Stimulated activated CD8-positive, alpha-beta memory T cell treated with anti-CD3 and anti-CD28 coated beads, Interleukin-15, amount 100 ng/mL, for 24 hours (primary cell): ENCODE measurements at places on chromosomes 2 and 18.

- DNase-seq = no peak
These were observed 290.1 kb downstream of the CLIP4 start for GRCh38 chr2:29405266-29405665.

- no peak for DNase-seq
These were observed 239.2 kb upstream of the DOK6 start for GRCh38 chr18:69161383-69162028.

DNA sequence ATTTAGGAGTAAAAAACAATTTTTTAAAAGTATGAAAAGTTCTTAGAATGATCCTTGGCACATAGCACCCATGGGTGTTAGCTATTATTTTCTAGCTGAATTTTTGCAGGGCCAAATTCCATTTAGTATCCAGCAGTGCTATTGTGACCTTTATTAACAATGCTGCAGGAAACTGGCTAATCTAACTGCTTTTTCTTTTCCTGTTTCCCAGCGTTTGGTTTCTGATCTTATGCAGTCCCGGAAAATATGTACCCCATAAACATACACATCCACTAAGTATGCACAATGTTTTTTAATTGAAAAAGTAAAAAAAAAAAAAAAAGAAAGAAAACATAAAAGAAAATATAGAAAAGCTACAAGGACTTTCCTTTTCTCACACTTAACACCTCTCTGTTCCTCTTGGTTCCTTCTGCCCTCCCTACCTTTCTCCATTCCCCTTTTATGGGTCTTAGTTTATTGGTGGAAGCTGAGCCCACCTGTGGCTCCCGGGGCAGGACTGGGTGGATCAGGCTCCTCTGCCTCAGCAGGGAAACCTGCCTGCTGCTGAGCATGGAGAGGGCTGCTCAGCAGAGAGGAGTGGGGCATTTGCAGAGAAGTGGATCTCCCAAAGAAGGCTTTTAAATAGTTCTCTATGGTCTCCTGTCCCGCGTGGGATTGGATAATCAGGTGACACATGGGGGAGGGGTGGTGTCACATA, 9.3 kb upstream of the SLC16A14 start:
- no peak for DNase-seq

GRCh38 chr2:26709323-26710110, 17.0 kb downstream of the KCNK3 start:
- no peak for DNase-seq

- no peak for DNase-seq
These were observed 134.9 kb downstream of the NDUFA10 start for GRCh38 chr2:239890206-239890746.

- no peak for DNase-seq
These were observed 13.6 kb upstream of the NFU1 start for GRCh38 chr2:69450735-69451416.

DNA sequence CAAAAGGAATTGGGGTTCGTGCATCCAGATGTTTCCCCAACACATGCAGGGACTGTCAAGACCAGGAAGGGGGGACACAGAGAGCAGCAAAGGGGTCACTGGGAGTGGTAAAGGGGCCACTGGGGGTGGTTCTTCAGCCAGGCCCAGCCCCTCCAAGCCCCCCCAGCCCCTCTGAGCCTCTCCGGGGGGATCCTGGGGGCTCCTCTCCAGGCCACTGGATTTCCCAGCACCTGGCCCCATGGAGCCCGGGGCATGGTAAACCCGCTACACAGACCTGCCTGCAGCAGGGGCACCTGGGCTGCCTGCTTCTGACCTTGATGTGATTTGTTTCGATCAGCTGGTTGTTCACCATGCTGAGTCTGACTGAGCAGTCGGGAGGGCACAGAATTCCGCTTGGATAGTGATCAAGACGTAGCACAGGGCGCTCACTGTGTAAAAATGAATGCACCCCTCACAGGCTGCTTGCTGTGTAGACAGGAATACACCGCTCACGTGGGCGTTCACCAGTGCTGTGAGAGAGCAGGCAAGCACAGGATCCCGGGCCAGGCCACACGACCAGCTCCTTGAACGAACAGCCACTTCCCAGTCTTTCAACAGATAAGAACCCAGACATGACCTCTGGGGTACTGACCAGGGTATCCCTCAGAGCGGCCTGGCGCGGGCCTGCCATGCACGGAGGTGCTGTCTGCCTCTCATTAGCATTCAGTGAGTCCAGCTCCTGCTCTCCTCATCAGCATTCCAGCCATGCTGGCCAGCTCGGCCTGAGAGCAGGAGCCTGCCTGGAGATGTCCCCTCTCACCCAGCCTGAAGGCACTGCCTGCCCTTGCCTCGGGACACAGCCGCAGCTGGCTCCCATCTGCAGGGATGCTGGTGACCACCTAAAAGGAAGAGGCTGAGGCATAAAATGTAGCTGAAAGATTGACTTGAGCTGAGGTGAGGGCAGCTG, 73.3 kb upstream of the OTOS start:
- DNase-seq = no peak

GRCh38 chr2:178915423-178916173, 108.4 kb upstream of the TTN start:
- DNase-seq = no peak

GRCh38 chr2:38239452-38239851, 137.6 kb downstream of the ATL2 start:
- DNase-seq = no peak

DNA sequence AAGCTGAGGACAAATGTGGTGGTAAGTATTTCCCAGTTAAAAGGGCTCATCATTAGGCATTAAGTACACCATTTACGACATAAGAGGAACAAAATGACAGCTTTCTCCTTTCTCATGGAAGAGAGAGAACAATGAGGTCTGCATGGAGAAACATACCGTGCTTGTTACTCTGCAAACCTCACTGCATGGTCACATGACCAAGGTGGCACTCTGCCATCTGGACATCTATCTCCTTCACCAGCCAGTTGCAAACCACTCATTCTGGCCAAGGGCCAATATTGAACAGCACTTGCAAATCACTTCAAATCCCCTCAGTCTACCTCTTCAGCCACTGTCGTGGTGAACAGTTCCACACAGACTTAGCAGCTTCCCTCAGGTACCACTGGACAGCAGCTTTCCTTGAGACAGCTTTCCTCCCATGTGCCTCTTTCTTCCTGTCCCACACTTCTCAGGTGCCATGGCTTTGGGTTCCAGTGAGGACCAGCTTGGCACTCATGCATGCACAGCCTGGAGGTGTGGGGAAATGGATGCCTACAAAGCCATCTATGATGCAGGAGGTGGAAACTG, 29.5 kb upstream of the DPP4 start:
- DNase-seq = no peak

DNA sequence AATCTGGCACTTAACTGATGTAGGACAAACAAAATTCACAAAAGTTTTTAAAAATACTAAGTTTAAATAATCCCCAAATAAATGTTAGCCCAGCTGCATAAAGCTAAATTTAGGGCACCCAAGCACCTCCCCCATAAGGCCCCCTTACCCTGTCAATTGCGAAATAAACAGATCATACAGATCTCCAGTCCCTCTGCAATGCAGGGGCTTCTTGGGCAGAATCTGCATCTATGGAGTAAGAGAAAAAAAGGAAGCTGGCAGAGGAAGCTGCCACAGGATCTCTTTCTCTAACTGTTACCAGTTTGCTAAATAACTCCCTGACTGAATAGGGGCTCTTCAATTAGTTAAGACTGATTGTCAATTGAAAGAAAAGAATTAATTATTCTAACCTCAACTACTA, 117.7 kb downstream of the MEMO1 start:
- no peak for DNase-seq

- no peak for DNase-seq
These were observed 64.9 kb downstream of the EMX1 start for GRCh38 chr2:72982219-72982618.

DNA sequence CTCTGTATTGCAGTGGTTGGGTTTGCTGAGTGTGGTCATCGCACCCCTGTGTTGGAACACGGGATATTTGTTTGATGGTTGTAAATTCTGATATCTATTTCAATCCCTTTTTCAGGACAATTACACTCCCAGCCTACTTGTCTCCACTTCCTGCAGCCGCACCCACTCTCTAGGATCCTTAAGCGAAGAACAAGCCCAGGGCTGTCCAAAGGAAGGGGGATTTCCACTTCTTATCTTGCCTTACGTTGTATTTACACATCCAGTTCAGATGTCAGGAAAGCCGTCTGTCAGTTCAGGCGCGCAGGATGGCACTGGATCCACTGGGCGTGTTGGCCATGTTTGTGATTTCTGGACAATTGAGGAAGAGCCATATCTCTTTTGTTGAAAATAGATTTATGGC, 834.5 kb upstream of the SALL3 start:
- DNase-seq = no peak

DNA sequence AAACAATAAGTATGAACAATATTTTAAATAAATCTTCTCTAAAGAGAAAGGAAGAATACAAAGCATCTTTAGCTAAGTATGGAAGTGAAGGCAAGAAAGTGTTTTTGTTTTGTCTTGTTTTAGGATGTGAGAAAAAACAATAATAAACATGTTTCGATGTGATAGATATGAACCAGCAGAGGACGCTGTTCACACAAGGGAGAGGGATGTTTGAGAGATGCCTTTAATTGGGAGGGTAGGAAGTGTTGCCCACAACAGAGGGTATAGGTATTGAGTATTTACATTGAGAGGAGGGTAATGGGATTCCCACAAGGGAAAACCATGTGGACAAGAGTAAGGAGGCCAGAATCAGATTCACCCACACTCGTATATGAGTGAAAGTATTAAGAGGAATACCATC, 55.1 kb downstream of the CDH19 start:
- no peak for DNase-seq

DNA sequence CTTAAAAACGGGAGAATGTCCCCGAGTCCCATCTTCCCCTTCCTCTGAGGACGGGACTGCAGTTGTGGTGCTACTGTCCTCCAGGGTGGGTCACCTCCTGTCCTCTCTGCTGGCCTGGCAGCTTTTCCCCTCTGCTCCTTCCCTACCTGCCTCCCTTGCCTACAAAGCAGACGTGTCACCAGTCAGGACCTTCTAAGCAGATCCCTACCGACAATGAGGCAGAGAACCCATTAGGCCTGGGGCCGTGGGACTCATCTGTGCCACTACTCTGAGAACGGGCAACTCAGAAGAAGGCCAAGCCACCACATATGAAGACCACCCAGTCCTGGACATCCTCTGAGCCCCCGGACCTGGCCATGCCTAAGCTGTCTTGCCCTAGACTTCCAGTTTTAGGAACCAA, 103.0 kb upstream of the TEX51 start:
- no peak for DNase-seq

- DNase-seq = no peak
These were observed 349.1 kb upstream of the ACVR2A start for GRCh38 chr2:147495734-147496133.

- no peak for DNase-seq
These were observed 29.0 kb upstream of the CFAP36 start for GRCh38 chr2:55490554-55490953.

DNA sequence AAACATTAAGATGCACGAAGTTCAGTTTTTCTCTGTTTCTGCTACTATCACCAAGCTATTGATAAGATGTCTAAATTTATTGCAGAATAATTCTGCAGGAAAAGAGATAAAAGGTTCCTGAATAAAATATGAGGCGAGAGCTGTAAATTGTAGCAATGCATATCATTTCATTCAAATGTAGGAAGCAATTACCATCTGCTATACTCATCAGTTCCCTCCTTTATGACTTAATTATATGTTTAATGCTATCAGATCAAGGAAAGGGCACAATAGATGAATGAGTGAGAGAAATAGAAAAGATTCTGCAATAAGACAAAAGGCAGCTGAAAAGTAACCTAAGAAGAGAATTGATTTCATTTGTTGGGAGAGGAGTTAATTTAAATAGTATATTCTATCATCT, 108.2 kb upstream of the GALNT5 start:
- no peak for DNase-seq

- DNase-seq = no peak
These were observed 59.5 kb downstream of the MFSD6 start for GRCh38 chr2:190467575-190468083.
